ENCODE measurements at places on chromosomes 2 and 18.

DNA sequence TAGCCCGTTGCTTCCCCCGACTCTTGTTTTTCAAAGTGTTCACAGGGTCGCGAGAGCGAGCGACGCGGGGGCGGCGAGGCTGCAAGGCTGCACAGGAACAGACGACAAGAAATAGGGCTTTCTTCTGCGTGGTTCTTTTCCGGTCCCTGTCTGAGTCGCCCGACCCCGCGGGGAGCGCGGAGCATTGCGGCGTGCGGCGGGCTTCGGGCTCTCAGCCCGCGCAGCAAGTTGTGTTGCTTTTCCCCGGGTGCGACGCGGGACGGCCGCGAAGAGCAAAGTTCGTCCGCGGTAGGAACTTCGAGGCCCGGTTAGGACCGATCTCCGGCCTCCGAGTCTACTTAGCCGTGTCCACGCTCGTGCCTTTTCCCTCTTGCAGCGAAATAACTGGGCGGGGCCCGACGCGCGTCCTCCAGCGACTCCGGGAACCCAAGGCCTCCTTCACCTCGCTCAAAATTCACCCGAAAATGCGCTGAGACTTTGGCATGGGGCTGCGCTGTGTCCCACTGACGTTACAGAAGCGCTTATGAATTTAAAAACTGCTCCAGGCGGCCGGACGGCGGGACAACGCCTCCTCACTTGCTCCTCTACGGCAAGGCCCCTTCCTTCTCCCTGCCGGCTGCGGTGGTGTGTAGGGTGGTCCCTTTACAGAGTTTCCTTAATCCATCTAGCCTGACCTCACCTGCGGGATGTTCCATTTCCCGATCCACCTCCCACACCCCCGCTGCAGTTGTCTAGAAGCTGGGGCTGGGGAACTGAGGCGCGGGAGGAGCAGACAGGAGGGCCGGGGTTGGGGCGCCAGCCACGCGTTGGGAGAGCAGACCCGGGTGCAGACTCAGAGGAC is 1.5 kb upstream of the BCL2L11 start:
- peak; percentile 52 for DNase-seq

- DNase-seq = no peak
Measured at GRCh38 chr2:200275295-200276013, 31.0 kb upstream of the SPATS2L start.

GRCh38 chr18:56165601-56166355 is 472.6 kb downstream of the TXNL1 start:
- no peak for DNase-seq

DNA sequence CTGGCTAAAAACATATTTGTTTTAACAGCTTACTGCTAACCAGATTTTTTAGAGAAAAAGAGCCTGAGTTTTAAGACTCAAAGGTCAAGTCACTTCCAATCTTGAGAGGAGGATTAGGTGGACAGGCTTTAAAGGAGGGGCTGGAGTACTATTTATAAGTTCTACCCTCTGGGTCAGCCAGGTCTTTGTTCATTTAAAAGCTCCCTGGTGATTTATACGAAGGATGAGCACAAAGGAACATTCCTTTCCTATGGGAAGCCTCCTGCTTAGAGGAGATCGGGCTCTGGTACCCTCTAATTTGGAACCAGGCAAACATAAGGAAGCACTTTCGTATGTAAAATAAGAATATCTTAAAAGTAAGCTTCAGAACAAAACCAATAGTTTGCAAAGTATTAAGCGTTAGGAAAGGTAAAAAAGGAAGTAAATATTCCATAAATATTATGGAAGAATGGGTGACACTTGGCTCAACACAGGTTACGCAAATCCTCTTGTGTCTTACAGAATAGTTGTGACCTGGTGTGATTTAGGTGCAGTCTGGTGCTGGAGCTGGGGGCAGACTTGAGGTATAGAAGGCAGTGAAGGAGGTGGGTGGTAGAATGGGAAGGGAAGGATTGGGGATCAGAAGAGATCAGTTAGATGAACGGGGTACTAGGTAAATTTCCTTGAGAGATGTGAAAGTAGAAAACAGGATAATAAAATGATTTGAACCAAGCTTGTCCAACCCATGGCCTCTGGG is 35.6 kb downstream of the PDE6D start:
- DNase-seq = no peak

DNA sequence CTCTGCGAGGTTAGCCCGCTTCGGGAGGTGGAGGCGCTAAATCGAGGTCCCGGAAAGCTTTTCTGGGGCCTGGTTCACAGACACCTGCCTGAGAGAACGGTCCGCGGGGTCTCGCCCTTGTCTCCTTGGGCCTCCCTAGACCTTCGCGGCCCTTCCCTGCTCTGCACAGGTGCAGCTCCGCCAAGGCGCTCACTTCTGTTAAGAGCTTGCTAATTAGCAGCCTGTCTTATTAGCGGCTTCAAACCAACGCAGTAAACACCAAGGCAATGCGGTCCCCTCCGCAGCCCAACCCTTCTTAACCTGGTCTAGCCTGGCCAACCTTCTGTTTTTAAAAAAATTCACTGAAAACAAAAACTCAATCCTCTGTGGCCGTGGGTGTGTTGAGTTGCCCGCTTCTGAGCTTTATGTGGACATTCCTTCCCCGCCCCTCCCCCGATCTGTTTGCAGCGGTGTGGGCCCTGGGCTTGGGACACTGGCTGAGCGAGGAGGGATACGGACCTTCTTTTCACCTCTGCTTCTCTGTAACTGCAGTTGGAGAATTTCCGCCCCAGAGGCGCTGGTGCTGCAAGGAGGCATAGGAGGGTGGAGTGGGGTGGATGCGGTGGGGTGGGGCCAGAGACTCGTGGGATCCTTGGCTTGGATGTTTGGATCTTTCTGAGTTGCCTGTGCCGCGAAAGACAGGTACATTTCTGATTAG is 3.4 kb upstream of the HOXD4 start:
- DNase-seq = no peak

- DNase-seq = no peak
Measured at GRCh38 chr2:35421485-35421884, 934.1 kb upstream of the CRIM1 start.

DNA sequence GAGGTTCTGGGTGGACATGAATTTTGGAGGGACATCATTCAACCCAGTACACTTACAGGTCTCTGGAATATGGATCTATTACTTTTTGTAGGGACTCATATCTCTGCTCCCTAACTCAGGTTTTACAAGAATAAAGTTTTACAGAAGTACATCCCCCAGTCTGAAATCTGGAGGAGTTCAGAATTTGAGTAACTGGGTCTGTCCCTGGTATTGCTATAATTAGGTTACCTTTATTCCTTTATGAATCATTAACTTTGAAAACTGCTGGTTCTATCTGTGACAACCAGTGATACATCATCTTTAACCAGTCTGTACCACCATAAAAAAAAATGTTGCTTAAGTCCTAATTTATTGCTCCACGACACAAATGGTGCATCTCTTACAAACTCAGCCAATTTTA is 59.9 kb downstream of the INSIG2 start:
- DNase-seq = no peak

DNA sequence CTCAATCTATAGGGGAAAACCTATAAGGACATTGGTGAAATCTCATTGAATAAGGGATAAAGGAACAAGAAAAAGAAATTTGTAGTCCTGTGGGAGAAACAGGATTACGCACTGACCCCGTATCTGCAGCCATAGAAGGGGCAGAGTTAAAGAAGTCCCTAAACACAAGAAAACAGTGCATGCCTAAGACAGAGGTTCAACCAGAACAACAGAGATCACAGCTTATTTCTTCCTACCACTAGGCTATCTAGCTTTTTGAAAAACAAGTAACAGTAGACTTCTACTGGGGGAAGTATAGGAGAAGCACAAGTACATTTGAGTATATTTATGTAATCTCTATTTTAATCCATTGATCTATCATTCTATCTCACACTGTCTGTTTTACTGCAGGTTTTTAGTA is 485.2 kb upstream of the REG3G start:
- no peak for DNase-seq

DNA sequence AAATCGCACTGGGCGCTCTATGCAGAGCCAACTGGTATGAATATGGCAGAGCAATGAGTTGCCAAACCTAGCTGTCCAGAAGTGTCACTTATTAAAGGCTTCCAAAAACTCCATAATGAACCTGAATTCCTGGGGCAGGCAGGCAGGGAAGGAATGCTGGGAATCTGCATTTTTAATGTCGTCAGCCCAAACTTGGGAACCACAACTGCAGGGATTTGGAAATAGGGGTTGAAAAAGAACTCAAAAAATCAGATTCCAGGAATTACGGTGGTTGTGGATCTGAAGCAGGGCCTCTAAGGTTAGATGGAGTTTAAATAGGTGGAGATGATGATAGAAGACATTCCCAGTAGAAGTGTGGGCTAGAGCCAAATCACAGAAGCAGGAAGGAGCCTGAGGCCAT is 15.0 kb downstream of the NCKAP5 start:
- DNase-seq = no peak

- no peak for DNase-seq
Measured at GRCh38 chr18:41761333-41762018, 193.6 kb upstream of the PIK3C3 start.

GRCh38 chr2:31286961-31287550 is 53.1 kb downstream of the EHD3 start:
- no peak for DNase-seq

DNA sequence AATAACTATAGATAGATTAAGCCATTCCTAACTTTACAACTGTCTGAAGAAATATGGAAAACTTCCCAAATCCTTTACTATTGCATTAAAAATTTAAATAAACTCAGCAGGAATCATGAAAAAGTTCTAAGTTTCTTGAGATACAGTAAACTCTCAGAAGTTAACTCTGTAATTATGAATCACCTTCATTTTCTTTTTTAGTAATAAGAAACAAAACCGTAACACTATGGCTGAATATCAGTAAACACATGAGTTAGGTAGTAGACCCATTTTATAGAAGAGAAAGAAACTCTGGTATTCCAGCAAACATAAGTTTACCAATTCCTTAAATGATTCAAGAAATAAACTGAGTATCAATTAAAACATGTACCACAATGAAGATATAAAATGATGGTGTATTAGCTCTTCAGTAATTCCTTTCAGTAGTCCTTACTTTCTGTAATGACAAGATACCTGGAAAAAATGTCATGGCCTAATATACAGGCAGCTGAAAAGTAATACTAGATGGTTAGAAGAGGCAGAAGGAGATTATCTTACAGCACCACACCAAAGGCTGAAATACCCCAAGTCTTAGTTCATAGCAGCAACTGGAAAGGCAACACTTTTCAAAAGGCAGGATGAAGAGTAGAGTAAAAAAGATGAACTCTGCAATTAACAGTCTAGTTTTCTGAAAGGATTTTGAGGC is 11.5 kb downstream of the TRIP12 start:
- DNase-seq = no peak

- no peak for DNase-seq
Measured at GRCh38 chr2:46369783-46370182, 72.6 kb downstream of the EPAS1 start.

- no peak for DNase-seq
Measured at GRCh38 chr18:39843546-39843945, 2111.5 kb upstream of the PIK3C3 start.

- DNase-seq = peak; percentile 68
Measured at GRCh38 chr18:55587418-55588110, 428 bp downstream of the TCF4 start.

GRCh38 chr2:5067816-5068215 is 624.4 kb upstream of the SOX11 start:
- DNase-seq = no peak

DNA sequence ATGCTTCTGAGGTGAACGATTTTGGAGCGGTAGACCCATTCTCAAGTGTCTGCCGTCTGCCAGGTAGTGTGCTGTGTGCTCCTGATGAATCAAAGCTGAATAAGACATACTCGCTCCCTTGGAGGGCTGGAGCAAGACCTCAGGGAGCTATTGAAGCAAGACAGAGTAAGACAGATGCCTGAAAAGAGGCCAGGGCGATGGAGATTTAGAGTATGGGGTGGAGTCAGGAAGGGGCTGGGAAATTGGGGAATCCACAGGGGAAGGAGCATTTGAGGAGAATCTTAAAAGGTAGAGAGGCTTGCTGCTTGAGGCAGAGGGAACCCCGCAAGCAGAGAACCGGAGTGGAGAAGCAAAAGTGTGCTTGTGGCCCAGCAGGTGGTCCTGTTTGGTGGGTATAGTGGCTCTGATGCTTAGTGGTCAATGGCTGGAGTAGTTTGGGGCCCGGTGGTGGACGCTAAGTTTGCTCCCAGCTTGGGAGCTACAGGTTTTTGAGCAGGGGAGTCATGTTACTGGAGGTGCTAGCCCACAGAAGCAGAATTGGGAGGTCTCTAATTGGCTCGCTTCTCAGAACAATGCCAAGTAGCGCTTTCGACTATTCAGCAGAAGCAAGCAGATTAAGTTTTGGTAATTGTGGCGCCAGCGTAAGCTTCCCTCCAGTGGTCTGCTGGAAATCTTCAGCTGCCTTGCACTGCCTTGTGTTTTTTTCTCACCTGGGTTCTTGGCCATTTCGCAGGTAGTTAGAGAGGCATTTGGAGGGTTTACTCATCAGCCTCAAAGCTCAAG is 2.0 kb downstream of the CNNM4 start:
- peak; percentile 64 for DNase-seq

DNA sequence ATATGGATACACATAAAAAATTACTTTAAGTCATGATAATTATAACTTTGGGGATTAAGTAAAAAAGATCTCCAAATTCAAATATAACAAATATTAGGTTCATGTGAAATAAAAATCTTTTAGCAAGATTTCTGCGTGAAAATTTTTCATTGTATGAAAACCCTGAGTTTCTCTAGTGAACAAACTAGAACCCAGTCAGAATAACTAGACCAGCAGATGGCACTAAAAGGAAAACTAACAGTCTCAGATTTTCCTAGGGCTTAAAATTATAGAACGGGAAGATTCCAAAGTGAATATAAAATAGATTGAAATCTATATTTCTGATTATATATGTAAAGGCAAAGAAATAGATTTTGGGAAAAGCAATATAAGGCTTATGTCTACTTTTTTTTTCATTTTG is 43.3 kb downstream of the TMEM200C start:
- DNase-seq = peak; percentile 2

DNA sequence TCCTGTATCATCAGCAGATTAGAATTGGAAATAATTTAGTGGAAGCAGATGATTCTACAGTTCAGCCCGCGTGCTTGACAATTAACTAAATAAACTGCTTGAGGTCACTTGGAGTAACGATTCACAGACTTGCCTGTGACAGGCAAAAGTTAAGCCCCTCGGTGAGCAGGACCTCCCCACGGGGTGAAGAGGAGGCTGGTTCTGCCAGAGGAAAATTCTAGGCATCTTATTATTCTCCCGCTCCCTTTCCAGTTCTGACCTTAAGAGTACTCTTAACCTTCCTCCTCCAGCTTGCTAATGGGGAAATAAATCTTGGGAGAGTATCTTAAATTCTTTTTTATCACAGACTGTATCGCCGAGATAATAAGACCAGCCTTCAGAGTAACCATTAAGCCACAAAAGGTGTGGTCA is 169.7 kb upstream of the SMAD2 start:
- DNase-seq = no peak

DNA sequence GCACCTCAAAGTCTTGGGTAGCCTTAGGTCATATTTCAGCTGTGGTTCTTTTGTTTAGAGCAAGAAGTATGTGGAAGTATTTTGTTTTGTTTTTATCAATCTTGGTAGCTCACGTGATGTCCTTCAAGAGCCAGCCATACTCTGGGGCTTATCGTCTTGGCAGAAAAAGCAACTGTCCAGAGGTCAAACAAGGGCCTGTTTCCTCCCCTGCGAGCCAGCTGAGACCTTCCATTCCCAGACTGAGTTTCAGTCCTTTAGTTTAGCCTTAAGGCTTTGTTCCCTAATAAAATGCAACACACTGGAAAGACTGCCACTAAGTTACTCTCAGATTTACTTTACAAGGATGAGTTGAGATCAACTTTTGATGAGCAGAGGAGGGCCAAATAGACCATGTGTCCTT is 63.5 kb downstream of the TXNL1 start:
- no peak for DNase-seq

GRCh38 chr18:48582946-48583345 is 44.1 kb downstream of the CTIF start:
- no peak for DNase-seq
